ENCODE measurements at places on chromosomes 7 and 10. TPM values are rescaled to one million over a fixed set of nuclear protein-coding genes. Genes with fewer than 3 reads are reported as not detected.

The VPS37D gene
- polyA plus RNA-seq, result 9.4 TPM

The LLCFC1 gene
- polyA plus RNA-seq, result 1.5 TPM

The PDK4 gene
- polyA plus RNA-seq, result 17.4 TPM

The GSAP gene
- polyA plus RNA-seq, result 16.6 TPM

The HOGA1 gene
- 49.0 TPM for polyA plus RNA-seq

DNA sequence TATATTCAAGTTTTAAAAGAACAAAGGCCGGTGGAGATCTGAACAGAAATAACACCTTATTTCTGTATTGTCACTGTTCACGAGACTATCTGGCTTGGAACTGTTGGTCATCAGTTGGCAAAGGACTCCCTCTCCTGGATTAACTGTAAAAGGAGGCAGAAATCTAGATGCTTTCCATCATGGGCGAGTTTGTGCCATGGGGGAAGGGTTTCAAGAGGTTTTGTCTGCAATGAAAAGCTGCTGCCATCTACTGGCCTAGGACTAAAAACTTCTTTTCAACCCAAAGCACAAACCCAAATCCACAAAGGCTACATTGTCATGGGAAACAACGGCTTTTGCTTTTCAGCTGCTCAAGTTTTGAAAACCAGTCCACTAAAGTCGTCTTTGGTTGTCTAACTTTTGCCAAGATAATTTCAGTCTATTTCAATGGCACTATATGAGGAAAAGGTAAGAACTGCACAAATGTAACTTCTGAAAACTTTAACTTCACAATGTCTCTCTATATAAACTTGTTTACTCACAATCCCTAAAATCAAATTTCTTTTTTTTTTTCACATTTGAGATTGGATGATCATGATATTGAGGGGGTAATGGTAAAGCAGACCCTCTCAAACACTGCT is 196.8 kb downstream of the SKAP2 start:
- DNase-seq, result peak; percentile 97

DNA sequence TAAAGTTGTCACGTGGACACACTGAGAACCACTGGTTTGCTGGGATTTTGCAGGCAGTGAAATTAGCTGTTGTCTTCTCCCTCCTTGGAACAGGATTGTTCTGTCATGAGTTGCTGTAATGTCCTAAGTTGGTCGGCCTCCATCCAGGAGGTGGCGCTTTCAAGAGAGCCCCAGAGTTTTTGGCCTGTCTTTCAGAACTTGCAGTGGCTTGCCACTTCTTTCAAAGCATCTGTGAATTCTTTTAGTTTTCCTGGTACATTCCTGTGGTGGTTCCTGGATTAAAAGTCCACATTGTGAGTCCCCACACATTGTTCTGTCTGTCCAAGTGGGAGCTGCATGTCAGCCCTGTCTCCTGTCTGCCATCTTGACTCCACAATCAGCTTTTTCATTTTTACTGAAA is 133.8 kb downstream of the PON1 start:
- DNase-seq, result no peak

- no peak for DNase-seq
These were observed 16.9 kb upstream of the TSPAN33 start for GRCh38 chr7:129127601-129128000.

DNA sequence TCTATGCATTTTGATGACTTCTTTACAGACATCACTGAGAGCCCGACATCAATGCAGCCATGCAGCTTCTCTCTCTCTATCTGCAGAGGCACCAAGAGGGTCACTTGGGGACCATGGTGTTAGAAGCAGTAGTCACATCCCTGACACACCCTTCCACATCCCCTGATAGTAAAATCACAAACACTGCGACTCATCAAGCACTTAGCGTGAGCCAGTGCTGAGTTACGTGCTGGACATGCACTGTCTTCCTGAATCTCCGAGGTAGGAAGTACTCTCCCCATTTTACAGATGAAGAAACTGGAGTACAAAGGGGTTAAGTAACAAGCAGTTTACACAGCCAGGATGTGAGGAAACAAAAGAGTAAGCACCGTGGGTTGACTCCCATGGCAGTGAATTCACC is 109.2 kb downstream of the OSBPL3 start:
- DNase-seq, result no peak

DNA sequence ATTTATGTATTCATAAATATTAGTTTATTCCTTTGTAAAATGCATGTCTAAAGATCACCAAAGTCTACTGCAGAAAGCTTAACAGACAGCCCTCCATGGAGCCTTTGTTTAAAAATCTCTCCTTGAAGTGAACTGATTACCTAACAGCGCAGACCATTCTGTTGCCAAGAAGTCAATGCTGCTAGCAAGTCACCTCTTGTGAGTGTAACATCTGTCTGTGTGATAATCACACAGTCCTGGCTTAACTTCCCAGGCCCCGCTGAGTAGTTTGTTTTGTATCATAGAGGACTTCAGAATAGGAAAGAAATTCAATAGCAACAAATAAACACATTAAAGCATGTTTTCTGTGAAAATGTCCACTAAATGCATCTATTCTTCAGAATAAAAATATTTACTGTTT is 435.3 kb upstream of the IGFBP3 start:
- DNase-seq, result no peak

GRCh38 chr7:6316226-6316625 is 43.8 kb upstream of the CYTH3 start:
- no peak for DNase-seq

DNA sequence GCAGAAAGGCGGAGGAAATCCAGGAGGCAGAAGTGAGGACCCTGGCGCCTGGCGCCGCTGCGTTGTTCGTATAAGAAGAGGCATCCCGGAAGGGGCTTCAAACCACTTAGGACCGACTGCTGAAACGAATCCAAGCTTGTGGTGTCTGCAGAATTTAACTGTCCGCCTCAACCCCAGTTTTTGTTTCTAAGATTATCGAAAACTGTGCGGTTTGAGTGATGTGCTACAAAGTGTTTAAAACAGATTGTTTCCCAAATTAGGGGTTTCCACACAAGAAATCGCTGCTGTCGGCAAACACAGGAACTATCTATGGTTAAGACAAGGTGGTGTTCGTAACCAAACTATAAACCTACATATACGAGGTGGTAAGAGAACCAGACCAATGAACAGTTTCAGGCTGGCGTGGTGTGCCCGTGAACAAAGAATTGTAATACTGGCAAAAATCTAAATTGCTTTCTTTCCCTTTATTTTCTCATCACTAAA is 835 bp upstream of the DGKI start:
- DNase-seq, result no peak

DNA sequence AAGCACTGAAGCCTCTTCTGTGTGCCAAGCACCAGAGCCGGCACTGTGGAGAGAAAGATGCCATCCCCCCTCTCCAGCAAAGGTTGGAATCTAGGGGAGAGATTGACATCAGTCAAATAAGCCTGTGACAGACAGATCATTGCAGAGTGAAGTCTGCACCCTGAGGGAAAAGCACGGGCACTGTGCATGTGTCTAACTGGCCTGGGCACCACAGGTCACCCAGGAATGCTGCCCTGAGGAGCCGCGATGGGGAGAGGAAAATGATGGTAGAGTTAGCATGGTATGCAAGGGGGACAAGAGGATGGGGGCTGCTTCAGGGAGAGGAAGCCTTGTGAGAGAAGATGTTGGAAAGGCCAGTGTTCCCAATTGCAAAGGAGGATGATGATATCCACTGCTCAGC is 261.0 kb downstream of the GRID1 start:
- no peak for DNase-seq

DNA sequence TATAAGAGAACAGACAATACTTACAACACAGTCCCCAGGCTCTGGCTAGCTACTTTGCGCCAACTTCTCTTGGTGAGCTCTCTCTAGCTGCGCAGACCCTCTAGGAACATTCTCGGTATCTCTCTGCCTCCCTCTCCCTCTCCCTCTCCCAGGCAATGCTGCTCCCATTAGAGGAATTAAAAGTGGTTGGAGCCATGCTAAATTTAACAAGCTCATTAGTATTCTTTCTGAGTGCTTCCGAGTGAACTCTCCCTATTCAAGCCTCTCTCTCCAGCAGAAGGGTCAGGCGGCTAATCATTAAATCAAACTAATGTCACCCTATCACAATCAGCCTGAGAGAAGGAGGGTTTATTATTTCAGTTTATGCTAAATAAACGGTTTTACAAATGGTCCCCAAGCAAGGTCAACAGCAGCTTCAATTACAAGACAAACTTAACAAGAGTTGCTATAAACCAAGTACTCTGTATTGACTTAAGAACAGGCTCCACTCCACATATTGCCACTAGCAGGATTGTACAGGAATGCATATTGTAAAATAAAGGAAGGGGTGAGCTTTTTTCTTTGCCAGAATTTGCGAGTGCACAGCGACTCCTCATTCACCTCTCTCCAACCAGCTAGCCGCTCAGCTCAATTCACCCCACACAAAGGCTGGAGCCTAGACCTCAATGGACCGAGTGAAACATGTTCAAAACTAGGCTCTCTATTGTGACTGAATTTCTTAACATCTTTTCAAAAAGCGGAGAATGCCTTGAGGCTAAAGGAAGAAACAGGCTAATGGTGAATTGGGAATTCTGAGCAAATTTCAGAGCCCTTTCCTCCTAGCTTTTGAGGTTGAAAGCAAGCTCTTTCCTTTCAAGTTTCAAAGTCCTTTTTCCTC is 84.4 kb downstream of the GLI3 start:
- peak; percentile 73 for DNase-seq

- peak; percentile 46 for DNase-seq
These were observed 4.2 kb downstream of the AHR start for GRCh38 chr7:17302575-17303142.

- peak; percentile 75 for DNase-seq
These were observed 29.6 kb downstream of the MINDY4 start for GRCh38 chr7:30800785-30801252.

Measured in left kidney (tissue), 8 donors.